ENCODE measurements at places on chromosomes 6 and 20. TPM values are rescaled to one million over a fixed set of nuclear protein-coding genes. Genes with fewer than 3 reads are reported as not detected.

DNA sequence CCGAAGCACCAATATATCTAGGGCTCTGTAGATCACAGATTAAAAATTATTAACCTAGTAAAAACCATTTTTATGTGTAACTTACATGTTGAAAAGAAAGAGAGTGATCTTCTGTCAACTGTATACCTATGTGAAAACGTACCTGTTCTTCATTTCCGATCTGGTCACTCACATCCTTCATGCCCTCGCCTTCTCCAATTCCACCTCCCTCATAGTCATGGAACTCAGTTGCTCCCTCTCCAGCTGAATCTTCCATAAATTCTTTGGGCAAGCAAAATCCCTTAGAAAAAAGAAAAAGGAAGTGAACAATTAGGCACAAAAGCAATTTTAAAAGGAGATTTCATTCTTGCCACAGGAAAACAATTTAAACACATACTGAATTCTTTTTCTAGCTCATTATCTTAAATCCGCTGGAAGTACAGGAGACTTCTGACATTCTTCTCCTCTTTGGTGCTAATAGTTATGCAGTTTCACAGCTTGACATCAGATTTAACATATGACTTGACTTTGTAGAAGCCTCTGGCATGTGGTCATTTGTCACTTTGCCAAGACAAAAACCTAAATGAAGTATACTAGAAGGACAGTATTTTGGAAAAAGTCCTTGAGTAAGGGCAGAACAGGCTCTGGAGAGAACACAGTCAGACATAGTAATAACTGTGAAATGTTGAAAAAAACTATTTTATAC lies 29.5 kb upstream of the LYRM2 start:
- no peak for ATAC-seq

Gene SYCP2L
- 1.2 TPM for total RNA-seq

GRCh38 chr6:159268511-159268910 lies 99.3 kb downstream of the FNDC1 start:
- ATAC-seq, result no peak

- ATAC-seq, result no peak
Observed at GRCh38 chr20:43766917-43767316, 40.1 kb upstream of the GTSF1L start.

DNA sequence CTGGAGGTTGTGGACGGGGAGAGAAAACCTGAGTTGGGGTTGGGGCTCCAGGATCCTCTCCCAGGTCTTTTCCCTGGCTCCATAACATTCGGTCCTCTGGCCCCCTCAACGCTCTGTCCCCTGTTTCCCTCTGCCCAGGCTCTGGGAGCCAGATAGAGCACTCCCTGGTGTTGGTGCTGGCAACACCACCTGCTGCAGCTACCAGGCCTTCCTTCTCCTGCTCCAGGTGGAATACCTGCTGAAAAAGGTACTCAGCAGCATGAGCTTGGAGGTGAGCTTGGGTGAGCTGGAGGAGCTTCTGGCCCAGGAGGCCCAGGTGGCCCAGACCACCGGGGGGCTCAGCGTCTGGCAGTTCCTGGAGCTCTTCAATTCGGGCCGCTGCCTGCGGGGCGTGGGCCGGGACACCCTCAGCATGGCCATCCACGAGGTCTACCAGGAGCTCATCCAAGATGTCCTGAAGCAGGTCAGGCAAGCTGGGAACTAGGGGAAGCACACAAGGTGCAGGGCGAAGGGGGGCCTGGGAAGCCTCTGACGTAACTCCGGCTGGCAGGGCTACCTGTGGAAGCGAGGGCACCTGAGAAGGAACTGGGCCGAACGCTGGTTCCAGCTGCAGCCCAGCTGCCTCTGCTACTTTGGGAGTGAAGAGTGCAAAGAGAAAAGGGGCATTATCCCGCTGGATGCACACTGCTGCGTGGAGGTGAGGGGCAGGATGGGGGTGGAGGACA lies 14.6 kb downstream of the DEF6 start:
- no peak for ATAC-seq
